Osteoblast (primary cell): ENCODE measurements at places on chromosomes 13 and 19. TPM values are rescaled to one million over a fixed set of nuclear protein-coding genes. Genes with fewer than 3 reads are reported as not detected.

NXNL1 gene
- not detected in 2 replicates for total RNA-seq

MZF1 gene
- total RNA-seq = 22.7 and 23.9 TPM in 2 replicates

FFAR2 gene
- not detected in 2 replicates for total RNA-seq

ZNF541 gene
- total RNA-seq = under 0.01 TPM in 2 replicates

ZNF845 gene
- total RNA-seq = 7.7 and 8.7 TPM in 2 replicates

ZNF610 gene
- 2.9 and 3.3 TPM in 2 replicates for total RNA-seq

FGF9 gene
- not detected in 2 replicates for total RNA-seq

DNA sequence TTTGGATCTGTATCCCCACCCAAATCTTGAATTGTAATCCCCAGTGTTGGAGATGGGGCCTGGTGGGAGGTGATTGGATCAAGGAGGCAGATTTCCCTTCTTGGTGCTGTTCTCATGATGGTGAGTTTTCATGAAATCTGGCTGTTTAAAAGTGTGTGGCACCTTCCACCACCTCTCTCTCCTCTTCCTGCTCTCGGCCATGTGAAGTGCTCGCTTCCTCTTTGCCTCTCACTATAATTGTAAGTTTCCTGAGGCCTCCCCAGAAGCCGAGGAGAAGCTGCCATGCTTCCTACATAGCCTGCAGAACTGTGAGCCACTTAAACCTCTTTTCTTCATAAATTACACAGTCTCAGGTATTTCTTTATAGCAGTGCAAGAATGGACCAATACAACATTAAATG lies 15.7 kb downstream of the COMMD6 start:
- no peak for DNase-seq

DNA sequence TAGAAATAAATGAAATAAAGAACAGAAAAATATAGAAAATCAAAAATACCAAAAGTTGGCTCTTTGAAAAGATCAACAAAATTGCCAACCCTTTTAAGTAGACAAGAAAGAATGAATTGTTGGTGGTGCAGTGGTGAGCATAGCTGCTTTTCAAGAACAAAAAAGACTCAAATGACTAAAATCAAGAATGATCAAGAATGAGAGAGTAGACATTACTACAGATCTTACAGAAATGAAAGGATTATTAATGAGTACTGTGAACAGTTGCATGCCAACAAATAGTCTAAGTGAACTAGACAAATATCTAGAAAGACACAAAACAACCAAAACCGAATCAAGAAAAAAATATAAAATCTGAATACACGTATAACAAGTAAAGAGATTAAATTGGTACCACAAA lies 53.9 kb downstream of the FNDC3A start:
- DNase-seq = no peak

GRCh38 chr19:29383696-29384095 lies 142.1 kb upstream of the VSTM2B start:
- no peak for DNase-seq

- peak; percentile 79 for DNase-seq
Measured at GRCh38 chr13:50910485-50910805, 854 bp downstream of the RNASEH2B start.

DNA sequence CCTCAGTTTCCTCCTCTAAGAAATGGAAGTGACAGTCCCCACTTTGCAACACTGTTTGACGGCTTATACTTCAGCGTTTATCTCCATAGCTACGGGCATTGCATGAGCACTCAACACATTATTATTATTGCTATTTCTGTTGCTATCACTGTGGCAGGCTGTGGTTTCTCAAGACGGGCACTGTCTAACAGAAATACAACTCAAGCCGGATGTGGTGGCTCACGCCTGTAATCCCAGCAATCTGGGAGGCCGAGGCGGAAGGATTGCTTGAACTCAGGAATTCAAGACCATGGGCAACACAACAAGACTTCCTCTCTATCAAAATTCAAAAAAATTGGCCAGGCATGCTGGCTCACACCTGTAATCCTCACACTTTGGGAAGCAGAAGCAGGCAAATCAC lies 4.9 kb upstream of the ZSWIM4 start:
- peak; percentile 75 for DNase-seq

DNA sequence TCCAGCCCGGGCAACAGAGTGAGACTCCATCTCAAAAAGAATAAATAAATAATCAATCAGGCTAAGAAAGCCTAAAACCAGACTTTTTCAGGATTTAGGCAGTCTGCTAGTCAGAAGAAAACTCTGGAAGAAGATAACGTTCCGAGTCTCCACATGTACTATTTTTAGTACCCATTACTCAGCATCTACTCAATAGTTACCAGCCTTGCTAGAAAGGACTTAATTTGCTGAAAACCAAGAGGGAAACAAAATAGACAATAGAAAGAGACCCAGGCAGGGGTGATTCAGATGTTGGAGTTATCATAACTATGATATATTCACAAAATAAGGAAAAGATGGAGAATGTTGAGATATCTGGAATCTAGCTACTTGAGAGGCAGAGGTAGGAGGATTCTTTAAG lies 3.6 kb upstream of the LIN7B start:
- DNase-seq = peak; percentile 90

DNA sequence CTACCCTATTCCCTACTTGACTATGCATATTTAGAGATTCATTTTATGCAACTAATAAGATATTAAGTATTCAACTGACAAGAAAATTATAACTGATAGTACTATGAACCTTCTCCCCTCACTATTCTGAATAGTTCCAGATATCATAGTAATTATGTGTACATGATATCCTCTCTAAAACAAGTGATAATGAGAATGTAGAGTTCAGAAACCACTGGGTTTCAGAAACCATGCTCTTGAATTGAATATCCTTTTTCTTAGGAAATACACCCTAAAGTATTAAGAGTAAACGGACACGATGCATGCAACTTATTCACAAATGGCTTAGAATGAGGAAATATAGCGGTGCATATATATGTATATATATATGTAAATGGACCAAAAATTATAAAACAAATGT lies 160.9 kb downstream of the TBC1D4 start:
- DNase-seq = no peak

DNA sequence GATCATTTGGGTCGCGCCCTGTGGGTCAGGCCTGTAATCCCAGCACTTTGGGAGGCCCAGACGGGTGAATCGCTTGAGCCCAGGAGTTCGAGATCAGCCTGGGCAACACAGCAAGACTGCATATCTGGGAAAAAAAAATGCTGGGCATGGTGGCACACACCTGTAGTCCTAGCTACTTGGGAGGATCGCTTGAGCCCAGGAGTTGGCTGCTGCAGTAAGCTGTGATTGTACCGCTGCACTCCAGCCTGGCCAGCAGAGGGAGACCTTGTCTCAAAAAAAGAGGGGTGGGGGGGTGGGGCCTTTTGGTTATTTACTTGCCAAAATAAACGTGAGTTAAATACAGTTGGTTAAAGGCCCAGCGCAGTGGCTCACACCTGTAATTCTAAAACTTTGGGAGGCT lies 9.8 kb upstream of the ZNF544 start:
- peak; percentile 45 for DNase-seq

DNA sequence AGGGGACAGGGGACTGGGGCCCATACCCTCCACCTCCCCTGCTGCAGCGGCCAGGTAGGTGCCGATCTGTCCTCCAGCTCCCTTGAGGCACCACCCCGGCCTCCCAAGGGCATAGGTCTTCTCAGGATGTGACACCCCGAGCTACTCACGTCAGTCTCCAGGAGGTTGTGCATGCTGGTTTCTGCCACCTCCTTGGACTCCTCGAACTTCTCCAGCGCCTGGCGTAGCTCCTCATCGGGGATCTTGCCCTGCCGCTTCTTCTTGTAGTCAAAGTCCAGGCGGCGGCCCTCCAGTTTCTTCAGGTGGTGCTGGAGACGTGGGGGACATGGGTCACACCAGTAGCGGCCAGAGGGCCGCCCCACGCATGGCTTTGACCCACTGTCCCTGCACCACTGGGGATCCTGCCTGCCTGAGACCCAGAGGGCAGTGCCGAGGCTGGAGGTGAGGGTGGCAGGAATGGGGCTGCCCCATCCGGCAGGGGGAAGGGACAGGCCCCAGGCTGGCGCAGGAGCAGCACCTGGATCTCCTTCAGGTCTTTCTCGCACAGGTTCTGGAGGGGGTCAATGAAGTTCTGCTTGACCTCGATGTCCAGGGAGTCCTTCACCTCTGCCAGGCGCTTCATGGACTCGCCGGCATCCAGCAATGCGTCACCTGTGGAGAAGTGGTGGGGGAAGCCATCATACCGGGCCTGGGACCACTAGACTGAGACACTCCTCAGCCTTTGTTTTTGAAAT lies 20.4 kb downstream of the MPND start:
- peak; percentile 76 for DNase-seq

GRCh38 chr13:39656325-39656677 lies 839 bp downstream of the COG6 start:
- no peak for DNase-seq

- DNase-seq = no peak
Measured at GRCh38 chr13:27005976-27006518, 165.6 kb downstream of the USP12 start.

GRCh38 chr13:65971541-65971940 lies 1258.6 kb downstream of the PCDH9 start:
- DNase-seq = no peak

DNA sequence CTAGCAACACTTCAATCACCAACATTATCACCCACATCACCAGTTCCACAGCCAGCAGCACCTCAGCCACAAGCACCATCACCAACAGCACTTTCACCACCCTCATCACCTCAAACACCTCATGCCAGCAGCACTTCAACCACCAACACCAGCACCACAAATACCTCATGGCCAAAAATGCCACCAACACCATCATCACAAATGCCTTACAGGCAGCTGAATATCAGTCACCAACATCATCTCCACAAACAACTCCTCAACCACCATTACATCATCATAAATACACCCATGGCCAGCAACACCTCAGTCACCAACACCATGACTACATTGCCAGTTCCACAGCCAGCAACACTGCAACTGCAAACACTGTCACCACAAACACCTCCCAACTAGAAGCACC lies 10.4 kb downstream of the FCER2 start:
- peak; percentile 8 for DNase-seq

DNA sequence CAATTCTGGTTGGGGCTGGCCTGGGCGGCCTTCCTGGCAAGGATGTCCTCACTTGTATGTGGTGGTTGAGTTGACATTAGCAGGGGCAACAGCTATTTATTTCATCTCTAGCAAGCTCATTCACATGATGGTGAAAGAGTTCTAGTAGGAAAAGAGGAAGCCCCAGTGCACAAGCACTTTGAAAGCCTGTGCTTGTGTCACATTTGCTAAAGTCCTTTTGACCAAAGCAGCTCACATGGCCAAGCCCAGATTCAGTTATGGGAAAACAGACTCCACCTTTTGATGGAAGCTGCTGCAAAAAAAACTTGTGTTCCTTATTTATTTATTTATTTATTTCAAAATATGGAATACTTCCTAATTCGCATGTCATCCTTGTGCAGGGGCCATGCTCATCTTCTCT lies 17.2 kb downstream of the GTF2F2 start:
- no peak for DNase-seq
